ENCODE measurements at places on chromosomes 16 and 17.

- DNase-seq: no peak
These were observed 38.9 kb downstream of the LMF1 start for GRCh38 chr16:931626-932500.

- DNase-seq: no peak
These were observed 3.1 kb downstream of the HAGHL start for GRCh38 chr16:729768-730665.

DNA sequence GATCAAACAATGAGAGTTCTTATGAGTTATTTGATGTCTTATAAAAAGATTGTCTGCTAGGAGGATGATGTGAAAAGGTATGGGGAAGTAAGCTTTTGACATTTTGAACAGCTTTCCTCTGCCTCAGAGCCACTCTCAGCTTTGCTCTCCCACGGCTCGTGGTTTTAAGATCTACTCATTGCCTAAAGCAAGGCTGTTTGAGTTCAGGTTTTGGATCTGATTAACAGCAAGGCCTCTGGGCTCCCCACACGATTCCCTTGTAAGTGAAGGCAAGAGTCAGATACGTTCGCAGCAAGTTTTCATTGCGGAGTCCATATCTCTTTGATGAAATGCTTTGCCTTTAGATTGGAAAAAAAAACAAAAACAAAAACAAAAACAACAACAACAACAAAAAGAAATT, 515.0 kb upstream of the SALL1 start:
- DNase-seq: no peak

GRCh38 chr17:31568539-31568938, 177.1 kb downstream of the RAB11FIP4 start:
- no peak for DNase-seq
